ENCODE measurements at places on chromosomes 1 and 21.

DNA sequence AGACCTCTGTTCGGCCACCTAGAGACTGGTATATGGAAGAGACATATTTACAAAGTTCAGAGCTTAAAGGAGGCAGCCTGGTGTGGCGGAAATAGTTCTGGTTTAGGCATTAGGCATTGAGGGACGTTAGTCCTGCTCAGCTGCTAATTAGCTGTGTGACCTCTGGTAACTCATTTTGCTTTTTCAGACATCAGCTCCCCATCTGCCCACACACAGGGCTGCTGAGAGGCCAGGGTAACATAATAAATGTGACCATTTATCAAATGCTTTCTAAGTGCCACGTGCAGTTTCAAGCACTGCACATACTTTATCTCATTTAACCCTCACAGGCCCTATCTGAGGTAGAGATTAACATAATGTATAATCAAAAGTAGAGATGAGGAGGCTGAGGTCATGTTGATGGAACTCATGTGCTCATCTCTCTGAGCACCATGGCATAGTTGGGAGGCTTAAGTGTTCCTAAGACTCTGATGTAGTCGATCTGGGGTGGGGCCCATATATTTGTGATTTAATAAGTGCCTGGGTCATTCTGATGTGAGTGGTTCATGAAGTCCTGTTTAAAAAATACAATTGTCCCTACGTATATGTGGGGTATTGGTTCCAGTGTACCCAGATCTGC lies 267.2 kb upstream of the PLXNA2 start:
- DNase-seq: no peak

DNA sequence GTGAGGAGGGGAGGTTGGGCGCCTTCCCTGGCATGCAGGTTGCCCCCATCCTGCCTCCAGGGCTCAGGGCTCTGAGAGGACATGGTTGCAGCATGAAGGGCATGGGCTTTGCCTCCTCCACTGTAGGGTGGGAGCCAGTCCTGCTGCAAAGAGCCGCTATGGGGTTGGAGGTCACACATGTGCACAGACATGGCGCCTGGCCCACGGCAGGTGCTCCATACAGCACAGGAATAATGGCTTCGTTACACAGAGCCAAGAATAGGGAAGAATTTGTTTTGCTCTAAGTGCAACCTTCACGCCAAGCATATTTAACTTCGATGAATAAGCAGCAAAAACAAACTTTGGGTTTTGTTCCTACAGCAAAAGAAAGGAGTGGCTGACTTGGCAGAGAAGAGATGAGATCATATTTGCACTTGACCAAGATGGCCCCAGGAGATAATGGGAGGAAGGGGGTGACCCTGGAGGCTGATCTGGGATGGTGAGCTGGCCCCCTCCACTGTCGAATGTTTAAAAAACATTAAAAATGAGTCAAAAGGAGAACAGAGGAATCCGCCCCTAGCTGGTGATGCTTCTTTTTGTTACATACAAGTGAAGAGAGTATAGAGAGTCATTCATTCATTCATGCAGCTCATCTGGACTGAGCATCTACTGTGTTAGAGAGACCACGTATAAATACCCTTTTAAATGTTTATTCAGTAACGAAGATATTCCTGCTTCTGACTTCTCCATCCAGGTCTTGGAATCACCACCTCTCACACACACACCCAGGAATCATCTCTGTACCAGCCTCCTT lies 12.4 kb upstream of the C2CD2 start:
- DNase-seq: no peak

- DNase-seq: no peak
Observed at GRCh38 chr1:26582053-26582835, 52.7 kb downstream of the RPS6KA1 start.

GRCh38 chr1:82401116-82401515 lies 600.4 kb downstream of the ADGRL2 start:
- DNase-seq: no peak

- DNase-seq: no peak
Observed at GRCh38 chr1:110291241-110292030, 47.7 kb upstream of the RBM15 start.
